ENCODE measurements at places on chromosomes 1 and 21. TPM values are rescaled to one million over a fixed set of nuclear protein-coding genes. Genes with fewer than 3 reads are reported as not detected.

The SMIM1 gene
- polyA plus RNA-seq, result 2.0 TPM

The HSD11B1 gene
- 0.39 TPM for polyA plus RNA-seq

The ADAMTS4 gene
- 13.7 TPM for polyA plus RNA-seq

The FNBP1L gene
- polyA plus RNA-seq, result 47.6 TPM

DNA sequence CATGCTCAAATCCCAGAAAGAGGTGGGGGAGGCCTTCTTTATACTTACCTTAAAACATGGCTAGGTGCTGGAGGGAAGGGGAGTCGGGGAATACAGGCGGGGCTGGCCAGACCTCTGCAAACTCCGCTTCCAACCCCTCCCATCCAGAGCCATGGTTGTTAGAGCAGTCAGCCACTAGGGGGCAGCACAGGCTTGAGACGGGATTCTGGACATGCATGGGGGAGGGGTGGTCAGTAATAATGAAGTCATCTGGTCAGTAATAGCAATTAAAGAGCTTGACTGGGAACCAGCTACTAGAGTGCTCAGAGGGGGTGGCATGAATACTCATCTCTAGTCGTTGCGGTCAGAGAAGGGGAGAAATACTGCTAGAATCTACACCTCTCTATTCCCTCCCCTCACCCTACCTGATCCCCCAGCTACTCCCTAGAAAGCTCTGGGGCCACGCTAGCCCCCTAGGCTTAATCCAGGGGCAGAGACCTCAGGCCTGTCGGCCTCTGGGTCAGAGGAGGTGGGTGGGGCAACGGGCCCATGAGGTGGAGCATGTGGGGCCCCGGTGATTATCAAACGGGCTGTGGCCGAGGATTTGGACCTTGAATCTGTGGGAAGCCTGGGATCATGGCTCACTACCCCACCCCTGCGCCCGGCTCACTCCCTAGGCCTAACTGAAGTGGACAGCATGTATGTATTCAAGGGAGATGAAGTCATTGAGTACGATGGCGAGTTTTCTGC is 2.9 kb downstream of the CASQ1 start:
- DNase-seq, result peak; percentile 89

GRCh38 chr1:37946703-37947360 is at the start of gene INPP5B:
TSS of gene INPP5B (minus strand) at chr1:37947053. CDS start at chr1:37946308, 745 bp downstream.
- DNase-seq, result peak; percentile 85

DNA sequence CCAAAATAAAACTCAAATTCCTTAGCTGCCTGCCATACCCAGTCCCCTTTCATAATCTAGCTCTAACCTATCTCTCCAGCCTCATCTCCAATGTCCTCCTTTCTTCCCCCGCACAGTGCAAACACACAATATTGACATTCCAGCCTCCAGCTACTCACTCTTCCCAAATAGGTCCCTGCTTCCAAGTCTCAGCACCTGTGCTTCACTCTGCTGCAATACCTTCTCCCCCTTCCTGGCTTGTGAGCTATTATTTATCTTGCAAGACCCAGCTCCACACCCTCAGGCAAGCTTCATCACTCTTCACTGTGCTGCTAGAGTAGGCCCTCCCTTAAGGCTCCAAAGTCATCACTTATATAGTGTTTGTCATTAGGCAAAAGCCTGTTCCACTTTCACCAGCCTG is 9.7 kb downstream of the PLPP3 start:
- no peak for DNase-seq

- DNase-seq, result no peak
These were observed 264.1 kb downstream of the FOXD2 start for GRCh38 chr1:47701741-47702515.

DNA sequence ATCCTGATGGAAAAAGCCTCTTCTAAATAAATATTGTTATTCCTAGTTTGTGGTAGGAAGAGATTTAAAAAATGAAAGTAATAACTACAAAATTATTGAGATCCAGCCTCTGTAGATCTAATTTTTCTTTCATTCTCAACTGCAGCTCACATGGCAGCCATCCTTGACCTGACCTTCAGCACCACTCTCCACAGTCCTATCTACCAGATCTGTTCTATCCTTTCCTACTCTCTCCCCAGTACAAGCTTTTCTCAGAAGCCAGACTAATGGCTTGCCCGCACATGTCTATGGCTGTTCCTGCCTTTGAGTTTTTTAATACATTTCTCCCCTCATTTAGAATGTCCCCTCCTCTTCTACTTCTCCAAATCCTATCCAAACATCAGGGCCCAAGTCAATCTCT is 51.5 kb downstream of the MACO1 start:
- no peak for DNase-seq

DNA sequence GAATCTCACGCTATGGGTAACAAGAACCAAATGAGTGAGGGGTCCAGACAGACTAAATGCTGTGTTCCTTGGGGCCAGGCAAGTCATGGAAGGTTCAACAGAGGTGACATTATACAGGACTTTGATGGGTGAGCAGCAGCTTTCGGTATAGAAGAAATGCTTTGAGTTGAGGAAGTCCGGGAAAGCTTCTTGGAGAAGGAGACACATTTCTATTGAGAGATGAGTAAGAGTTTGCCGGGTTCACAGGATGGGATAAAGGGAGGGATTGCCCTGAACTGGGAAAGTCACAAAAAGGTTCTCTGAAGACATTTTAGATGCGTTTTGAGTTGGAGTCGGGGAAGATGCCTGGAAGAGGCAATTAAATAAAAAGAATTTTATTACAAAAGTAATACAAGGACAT is 580 bp upstream of the AZIN2 start:
- no peak for DNase-seq
